ENCODE measurements at places on chromosomes 3 and 15.

DNA sequence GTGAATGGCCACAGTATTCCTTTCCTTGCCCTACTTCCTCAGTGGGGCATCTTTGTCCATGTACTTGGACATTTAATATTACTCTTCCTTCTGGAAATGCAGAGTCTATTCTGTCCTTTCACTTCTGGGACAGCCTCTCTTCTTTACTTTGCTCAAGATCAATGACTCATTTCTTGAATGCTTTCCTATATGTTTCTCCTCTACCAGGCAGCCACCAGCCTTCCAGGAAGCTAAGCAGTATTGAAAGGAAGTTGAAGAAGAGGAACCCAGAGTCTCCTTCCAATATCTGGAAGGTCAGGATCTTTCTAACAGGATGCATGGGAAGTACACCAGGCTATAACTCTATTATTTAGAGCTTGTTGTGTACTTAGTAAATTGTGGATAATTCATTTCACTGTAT, 182.8 kb downstream of the CD47 start:
- DNase-seq: no peak

DNA sequence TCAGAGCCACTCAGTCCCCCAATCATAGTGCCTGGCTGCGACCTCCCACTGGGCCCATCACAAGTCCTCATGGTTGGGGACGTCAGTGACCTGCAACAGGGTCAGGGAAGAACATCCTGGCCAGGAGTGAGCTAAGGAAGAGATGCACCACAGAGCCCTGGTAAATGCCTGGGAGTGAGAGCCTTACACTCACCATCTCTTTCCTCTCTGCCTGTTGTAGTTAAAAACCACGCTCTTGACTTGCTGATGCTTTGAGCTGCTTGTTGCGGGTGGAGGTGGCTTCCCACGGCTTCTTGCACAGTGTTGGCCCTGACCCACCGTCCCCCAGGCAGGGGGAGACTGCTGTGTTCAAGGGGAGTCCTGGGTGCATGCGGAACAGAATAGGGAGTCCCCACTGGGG, 91.1 kb upstream of the RGMA start:
- DNase-seq: no peak

DNA sequence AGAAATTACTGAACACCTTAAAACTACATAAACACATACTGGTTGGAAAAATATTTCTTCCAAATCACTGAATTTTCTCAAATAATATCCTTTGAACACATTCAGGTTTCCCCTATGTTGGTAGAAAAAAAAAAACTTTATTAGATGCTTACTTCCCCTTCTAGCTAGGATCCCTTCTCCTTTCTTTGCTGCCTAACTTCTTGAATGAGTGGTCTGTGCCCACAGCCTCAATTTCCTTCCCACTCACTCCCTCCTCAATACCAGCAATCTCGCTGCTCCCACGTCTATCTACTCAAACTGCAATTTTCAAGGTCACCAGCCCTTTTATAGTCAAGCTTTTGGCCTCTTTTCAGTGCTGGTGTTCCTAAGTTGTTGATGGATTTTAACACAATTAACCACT, 8.3 kb downstream of the CD200R1 start:
- no peak for DNase-seq

GRCh38 chr3:190443257-190443656, 6.4 kb downstream of the TMEM207 start:
- DNase-seq: no peak

DNA sequence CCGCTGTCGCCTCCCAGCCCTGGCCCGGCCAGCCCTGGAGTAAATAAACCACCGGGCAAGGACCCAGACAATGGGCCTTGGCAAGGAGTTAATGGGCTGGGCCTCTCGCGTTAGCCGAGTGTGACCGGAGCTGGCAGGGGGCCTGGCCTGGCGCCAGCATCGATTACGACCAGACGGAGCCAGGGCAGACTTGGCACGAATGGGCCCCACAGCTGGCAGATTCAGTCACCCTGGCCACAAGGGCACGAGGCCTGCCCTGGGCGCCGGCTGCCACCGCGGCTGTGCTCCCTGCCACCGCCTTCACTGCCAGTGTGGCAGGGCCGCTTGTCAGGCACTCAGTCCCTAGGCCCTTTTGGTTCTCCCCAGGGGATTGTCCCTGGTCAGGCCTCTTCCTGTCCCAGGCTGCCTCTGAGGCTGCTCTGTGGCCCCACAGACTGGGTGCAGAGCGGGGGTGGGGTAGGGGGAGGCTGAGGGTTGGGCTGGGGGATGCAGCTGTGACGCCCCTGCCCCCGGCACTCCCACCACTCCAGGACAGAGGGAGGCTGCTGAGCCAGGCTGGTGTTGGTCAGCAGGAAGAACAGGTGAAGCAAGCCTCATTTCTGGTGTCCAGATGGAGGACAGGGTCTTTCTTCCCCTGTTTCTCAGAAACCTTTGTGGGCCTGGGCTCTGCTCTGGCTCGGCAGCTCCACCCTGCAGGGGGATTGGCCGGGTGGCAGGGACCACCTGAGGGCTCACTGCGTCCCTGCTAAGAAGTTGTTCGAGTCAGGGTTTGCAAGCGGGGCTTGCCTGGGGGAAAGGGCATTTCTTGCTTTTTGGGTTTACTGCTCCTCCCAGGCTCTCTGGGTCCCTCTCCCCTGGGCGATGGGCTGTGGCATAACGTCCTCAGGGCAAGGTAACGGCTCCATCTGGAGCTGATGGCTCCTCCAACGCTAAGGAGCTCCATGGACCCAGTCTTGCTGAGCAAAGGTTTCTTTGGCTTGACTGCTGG, 30.5 kb upstream of the SRP14 start:
- DNase-seq: peak; percentile 95

- DNase-seq: no peak
Measured at GRCh38 chr15:67405208-67406191, 115.4 kb upstream of the C15orf61 start.

DNA sequence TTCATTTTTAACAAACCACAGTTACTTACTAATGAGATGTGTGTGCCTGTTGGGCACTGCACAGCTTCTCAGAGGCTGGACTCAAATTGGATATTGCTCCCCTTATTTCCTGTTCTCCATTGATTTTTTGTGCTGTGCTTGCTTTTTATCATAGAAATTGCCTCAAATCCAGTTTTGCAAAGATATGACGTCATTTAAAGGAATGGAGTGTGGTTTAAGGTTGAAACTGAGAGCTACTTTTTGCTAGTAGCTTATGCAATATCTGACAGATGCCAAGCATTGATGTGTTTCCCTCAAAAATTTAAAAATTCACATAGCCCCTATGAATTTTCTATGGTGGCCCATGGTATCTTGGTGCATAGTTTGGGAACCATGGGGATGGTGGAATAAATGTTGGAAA, 67.7 kb upstream of the ROPN1 start:
- DNase-seq: no peak

DNA sequence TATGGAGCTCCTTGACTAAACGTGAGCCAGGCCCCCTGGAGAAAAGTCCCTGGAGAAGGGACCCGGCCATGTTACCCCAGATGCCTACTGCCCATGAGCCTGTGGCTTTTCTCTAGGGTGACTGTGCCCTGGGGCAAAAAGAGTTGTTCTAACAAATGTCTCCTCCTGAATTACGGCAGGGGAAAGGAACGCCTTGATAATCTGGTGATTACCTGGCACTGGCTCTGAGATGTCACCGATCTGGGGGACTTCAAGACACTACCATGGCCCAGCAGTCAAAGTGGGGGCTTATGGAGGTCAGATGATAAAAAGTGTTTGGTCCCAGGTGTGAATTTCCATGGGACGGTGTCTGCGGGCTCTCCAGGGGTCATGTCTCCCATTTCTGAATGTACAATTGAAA, 140.7 kb downstream of the KLF13 start:
- no peak for DNase-seq

- DNase-seq: no peak
Measured at GRCh38 chr3:3196148-3196861, 16.8 kb upstream of the CRBN start.
